Activated CD4-positive, alpha-beta T cell treated with anti-CD3 and anti-CD28 coated beads, Interleukin-2, amount 50 U/mL, for 4 hours (primary cell): ENCODE measurements at places on chromosomes 5 and 9.

- no peak for DNase-seq
Observed at GRCh38 chr5:163190784-163191183, 246.6 kb upstream of the CCNG1 start.

DNA sequence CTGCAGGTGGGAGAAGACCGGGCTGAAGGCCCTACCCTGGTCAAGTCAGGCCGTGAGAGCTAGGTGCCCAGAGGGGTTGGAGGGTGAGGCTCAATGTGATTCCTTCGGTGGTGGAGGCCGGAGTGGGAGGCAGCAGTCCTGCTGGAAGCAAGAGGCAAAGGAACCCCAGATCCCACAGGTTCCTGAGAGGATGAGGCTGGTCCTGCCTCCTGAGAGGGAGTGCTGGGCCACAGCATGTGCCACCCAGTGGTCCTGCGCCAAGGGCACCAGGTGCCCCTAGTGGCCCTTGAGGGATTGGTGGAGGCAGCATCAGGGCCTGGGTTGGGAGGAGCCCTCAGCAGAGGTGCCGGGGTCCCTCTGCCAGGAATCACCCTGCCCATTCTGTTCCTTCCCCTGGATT lies 59.1 kb downstream of the BARX1 start:
- DNase-seq, result no peak

DNA sequence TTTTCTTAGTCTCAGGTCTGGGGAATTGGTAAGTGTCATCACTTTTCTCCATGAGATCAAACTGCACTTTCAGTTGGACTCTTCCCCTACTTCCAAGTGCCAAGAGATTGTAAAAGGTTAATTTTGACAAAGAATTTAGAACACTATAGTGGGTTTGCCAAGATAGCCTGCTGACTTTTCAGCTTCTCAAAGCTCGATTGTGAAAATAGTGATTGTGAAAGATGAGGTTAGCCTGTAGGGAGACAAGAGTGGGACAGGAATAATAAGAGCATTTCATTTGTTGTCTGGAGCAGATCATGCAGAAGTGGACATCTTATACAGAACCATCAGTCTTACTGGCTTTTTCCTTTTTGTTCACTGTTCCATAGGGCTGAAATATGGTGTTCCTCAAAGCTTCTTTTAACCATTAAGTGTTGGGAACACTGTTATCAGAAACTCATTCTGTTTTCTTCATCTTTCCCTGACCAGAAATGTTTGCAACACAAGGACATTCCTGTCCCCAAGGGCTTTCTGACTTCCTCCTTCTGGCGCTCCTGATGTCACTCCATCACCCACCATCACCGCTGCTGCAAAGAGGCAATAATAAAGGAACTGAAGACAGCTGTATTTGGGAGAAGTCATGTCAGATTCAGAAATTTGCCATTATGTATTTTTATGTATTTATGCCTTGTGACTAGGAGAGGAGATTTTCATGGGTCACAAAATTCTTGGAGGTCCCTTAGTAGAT lies 11.6 kb upstream of the SPTAN1 start:
- no peak for DNase-seq

- DNase-seq, result no peak
Observed at GRCh38 chr9:27785714-27786100, 212.4 kb upstream of the C9orf72 start.

DNA sequence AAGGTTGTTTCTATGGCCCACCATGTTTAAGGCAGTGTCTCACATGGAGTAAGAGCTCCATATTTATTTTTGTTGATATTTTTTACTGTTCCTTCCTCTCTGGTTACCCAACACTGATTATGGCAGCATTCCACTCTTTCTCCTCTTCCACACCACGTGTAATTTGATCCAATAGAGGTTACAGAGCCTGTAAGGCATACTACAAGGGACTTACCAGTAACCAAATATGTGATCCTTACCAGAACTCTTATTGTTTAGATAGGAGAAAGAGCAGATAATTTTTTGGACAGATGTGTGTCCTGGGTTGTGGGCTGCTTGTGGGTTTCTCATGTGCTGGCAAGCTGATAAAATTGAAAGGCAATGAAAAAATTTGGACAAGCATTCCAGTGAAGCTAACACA lies 261.3 kb downstream of the TMEM167A start:
- no peak for DNase-seq

DNA sequence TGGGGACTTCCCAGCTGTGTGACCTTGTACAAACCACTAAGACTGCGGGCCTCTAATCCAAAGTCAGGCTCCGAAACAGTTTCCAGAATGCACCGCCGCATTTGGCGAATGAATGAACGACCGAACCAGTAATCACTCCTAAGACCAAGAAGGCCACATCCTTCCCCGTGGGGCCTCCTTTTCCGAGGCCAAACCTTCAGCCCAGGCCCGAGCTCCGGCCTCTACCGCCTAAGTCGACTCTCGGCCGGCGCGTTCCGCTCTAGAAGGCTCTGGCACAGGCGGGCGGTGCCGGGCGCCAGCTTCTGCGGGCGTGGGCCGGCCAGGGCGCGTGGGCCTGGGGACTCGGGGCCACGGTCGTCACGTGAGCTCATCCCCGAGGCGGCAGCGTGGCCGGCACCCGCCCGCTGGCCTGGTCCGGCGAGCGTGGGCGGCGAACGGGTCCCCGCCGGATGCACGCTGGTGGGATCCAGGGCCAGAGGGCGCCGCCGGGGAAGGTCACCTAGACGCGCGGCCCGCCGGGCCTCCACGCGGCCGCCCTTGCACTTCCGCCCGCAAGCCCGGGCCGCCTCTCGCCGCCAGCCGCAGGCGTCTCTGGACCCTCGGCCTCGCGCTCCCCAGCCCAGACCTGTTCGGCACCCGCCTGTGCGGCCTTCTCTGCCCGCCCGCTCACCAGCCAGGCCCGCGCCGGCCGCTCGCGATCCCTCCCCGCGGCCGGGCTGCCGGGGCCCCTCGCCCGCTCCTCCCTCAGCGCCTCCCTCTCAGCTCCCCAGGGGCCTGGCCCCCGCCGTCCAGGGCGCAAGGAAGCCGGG lies 754 bp downstream of the VDAC1 start:
- DNase-seq, result peak; percentile 28

DNA sequence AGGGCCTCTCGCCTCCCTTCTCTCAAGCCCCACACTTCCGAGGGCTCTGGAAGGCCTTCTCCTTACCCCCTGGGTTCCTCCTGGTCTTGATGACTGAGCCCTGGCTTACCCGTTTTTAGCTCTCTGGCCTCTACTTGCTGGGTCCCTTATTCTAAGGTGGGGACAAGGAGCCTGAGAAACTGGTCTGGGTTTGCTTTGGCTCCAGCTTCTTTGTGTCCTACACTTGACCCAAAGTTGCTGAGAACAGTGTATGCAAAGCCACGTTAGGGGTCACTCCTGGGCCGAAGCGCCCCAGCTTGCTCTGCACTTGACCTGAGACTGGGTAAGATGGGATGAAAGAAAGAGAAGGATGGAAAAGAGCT lies 788 bp downstream of the ZNF346 start:
- DNase-seq, result no peak

DNA sequence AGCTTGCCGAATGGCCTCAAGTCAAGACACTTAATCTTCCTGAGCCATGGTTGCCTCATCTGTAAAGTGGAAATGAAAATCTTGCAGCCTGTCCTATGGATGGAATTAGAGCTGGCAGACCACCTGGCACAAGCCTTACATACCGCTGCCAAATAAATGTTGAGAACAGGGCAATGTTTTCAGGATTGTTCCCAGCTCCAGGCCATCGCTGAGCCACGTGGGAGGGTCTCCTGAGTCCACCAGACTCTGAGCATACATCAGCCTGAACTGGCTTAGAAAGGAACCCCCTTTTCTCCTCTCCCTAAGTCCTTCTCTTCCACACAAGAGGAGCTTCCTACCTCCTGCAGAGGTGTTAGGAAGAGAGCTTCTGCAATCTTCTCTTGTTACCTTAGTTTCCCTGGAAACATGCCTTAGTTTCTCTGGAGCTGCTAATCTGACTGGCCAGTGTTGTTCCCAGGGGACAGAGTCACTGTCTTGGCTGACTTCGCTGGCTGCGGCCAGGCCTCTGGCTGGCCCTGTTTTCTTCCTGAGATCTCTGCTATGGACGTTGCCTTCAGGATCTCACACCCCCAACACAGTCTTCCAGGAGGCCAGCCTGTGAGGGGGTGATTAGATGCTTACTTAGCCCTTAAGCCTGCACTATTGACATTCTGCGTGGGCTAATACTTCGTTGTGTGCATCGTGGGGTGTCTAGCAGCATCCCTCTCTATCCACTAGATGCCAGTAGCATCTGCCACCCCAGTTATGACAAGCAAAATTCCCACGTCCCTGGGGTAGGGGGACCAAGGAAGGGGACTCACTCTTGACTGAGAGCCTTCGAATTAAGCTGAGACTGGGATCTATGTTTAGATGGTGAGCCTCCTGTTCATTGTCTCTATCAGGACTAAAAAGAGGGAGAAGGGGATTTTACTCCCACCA lies 62.2 kb downstream of the BOD1 start:
- no peak for DNase-seq

DNA sequence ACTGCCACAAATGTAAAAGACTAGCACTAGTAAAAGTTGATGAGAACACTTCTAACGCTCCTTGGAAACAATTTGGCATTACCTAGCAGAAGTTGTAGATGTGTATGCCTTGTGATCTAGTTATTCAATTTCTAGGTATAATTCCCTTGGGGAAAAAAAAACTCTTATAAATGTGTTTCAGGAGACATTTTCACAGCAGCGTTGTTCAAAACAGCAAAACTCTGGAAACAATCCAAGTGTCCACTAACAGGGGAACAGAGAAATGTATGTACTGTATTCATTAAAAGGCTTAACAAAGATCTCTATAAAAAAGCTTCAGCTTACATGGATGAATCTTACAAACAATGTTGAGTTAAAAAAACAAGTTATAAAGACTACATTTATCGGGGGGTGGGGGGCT lies 30.4 kb downstream of the NR3C1 start:
- no peak for DNase-seq

GRCh38 chr5:148224117-148224742 lies 14.1 kb upstream of the MARCOL start:
- DNase-seq, result no peak

GRCh38 chr9:70594386-70594944 lies 180.0 kb upstream of the KLF9 start:
- no peak for DNase-seq

DNA sequence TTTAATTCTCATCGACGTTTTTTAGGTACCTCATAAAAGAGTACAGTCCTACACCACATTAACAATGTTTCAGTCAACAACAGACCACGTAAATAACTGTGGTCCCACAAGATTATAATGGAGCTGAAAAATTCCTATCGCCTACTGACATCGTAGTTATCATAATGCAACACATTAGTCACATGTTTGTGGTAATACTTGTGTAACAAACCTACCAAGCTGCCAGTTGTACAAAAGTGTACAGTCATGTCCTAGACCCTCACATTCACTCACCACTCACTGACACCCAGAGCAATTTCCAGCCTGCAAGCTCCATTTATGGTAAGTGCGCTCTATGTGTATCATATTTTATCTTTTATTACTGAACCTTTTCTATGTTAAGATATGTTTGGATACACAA lies 16.8 kb downstream of the GNAQ start:
- no peak for DNase-seq

- DNase-seq, result no peak
Observed at GRCh38 chr5:132459031-132459982, 31.3 kb downstream of the IRF1 start.

GRCh38 chr9:3682186-3682585 lies 156.4 kb upstream of the RFX3 start:
- DNase-seq, result no peak

DNA sequence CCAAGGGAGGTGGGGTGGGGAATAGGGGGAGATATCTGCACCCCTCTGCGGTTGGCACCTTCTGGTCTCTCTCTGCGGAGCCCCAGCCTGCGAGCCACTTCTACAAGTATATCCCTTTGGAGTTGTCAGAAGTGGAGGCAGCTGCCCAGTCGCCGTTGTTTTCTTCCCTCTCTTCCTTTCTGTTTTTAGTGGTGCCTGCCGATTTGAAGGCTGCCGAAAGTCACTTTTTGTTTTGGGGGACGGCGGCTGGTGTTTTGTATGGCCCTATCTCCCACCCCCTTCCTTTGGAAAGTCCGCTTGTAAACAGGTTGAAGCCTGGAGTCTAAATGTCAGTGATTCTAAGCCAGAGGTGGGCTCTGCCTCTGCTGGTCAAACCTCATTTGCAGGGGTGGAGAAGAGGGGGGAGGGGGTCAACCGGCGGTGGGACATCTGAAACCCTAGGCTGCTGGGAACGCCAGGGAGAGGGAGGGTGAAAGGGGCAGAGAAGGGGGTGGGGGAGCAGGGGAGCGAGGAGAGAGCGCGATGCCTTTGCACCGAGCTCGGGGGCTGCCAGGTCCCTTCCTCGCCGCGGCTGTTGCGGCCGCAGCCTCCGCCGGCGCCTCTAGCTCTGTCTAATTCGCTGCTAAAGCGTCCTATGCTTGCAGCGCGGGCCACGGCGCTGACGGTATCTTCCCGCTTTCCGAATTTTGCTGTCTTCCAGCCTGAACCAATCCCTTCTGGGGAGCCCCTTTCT lies at the start of gene FGF10:
Gene FGF10 (minus strand): TSS at position 331 of the 733 bp plus-strand sequence. CDS start 738 bp downstream, outside the sequence.
- no peak for DNase-seq

DNA sequence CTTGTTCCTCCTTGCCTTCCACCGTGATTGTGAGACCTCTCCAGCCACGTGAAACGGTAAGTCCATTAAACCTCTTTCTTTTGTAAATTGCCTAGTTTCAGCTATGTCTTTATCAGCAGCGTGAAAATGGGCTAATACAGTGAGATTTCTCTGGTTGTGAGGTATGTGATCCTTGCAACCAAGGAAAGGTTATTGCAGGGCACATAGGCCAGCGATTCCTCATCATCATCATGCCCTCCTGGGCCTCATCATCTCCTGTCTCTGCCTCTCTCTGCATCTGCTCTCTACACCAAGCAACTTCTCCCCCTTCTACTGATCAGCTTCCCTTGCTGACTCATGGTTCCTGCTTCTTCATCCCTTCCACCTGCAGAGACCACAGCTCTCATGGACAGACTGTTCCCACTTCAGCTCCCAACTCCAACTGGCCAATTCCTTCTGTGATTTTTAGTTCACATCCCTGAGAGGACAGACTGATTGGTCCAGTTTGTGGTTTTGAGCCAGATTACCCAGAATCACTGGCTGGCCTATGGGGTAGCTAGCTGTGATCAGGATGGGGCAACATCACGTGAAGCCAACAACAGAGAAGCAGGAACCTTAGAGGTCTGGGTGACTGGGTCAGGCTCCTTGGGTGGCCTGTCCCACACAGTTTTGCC lies 53.1 kb downstream of the LIX1 start:
- no peak for DNase-seq

DNA sequence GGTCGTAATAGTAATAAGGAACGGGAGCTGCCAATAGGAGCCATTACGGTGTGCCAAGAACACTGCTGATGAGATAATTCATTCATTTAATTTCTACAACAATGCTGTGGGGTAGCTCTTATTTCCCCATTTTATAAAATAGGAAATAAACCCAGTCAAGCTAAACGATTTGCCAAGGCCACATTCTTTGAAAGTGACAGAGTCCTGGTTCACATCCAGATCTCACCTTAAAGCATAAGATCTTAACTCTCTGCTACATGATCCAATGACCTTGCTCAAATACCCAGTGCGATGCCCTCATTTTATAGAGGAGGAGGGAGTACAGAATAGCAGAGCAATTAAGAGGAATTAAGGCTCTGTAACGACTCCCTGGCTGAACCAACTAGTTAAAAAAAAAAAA lies 5.0 kb downstream of the PDE6A start:
- no peak for DNase-seq
